ENCODE measurements at places on chromosomes 12 and 14. TPM values are rescaled to one million over a fixed set of nuclear protein-coding genes. Genes with fewer than 3 reads are reported as not detected.

DNA sequence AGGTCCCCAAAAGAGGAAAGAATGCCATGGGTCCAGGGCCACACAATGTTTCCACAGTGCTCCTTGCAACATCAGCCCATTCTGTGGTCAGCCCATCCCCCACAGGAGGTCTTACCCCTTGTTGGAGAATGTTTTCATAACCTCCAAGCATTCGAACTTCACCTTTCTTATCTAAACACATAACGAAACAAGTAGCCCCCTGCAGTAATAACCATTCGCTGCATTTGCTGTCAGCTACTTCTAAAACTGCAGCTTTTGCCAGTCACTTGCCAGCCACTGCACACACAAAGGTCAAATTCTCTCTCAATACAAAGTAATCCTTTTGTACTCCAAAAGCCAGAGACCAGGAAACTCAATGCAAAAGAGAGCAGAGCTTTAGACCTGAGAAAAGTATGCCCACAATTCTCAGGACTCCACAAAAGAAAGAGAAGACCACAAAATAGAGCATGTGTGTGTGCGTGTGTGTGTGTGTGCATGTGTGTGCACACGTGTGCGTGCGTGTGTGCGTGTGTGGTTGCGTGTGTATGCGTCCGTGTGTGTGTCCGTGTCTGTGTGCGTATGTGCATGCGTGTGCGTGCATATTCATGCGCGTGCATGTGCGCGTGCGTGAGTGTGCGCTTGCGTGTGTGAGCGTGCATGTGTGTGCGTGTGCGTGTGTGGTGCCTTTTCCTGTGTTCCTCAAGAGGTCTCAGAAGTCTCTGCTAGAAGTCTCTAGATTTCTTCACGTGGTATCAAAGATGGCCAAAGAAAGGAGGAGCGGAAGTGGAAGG lies 31.7 kb upstream of the NINJ2 start:
- peak; percentile 50 for DNase-seq

DNA sequence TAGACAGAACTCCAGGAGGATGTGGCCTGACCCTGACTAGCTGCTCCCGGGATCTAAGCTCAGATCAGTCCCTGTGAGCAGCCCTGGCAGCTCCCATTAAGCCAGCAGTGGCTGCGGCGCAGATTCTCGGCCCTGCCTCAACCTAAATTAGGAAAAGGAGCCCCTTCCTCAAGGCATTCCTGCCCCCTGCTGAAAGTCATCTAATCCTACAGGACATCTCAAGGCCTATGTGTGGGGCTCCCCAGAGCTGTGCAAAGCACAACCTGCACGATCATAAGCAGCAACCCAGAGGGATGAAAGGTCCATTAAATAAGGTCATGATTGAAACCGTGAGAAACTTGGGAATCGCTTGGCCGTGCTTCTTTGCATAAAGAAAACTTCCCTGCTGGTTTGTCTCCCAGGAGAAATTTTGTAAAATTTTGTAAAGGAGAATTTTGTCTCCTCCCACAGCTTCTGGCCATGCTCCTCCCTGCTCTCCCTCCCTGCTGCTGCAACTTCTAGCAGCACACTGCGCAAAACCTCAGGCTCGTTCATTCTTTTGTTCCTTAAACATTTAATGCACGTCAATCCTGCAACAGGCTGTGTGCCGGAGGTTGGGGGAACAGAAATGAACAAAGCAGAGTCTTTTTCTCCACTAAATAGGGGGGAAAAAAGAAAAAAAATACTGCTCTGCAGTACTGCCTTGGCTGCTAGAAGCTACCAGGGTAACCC lies 96.6 kb upstream of the SLC35F4 start:
- no peak for DNase-seq

DNA sequence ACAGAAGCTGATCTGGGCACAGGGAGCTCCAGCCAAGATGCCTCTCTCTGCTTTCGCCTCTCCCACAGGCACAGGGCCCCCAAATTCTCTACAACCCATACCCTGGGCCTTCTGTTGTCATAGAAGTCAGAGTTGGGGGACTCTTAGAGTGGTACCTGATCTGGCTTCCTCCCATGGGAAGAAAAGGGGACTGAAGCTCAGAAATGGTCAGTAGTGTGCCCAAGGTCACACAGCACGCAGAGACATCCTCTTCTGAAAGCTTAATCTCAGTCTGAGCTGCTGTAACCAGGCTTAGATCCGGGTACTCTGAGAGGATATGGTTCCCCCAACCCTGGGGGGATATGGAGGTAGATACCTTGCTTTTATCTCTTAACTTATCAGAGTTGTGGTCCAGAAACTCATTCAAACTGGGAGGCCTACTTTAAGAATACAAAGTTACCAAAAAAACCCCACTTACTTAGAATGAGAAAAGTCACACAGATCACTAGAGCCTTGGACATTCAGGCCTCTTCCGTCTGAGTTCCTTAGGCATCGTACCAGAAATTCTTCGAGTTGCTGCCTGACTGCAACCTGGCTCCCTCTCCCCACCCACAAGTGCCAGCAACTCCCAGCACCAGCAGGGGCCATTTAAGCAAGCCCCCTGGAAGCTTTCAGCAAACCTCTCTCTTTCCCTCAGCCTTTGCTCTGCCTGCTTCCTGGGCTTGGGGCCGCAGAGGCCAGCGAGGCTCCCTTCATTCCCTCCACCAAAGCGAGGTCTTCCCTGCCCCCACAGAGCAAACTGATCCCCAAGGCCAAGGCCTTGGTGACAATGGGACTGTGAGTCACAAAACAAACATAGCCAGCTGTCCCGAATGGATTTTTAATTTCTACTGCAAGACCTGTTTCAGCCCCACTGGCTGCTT lies 13.9 kb downstream of the KRT7 start:
- DNase-seq = no peak

Gene ADGRD1
- total RNA-seq = 238 TPM

DNA sequence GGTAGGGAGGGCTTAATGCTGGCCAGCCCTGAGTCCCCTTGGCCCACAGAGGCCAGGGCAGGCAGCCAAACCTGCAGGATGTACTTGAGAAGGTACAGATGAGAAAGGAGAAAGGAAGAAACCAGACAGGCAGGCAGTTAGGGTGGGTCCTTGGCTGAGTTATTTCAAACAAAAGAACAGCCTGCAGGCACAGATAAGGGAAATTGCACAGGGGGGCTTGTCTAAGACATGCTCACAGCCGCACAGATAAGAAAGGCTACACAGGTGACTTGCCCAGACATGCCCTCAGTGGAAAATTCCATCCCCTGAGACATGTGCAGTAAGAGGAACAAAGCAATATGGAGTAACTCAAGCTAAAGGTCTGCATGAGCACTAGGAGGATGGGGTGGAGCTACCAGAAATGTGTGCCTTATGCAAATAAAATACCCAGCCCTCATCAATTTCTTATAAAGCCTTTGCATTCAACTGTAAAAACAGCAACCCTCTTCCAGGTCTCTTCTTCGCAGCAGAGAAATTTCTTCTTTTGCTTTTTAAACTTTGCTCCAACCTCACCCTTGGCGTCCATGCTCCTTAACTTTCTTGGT lies 158.2 kb upstream of the RGS6 start:
- DNase-seq = peak; percentile 11

DNA sequence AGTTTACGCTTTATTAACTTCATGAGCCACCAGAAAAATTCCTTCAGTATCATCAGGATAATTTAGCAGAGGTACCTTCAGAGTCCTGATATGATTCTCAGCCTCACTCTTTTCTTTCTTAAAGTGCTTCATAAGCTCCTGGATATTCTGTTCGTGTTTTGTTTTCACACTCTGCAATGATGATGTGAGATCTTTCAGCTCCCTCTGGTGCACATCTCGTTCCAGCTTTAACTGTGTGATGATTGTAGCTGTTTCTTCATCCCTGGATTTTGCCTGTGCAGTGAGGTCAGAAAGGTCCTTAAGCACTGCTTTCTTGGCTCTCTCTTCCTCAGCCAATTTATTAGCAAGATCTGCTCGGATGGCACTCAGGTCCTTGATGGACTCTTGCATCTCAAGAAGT lies 156.7 kb downstream of the CEP128 start:
- no peak for DNase-seq

- DNase-seq = no peak
Observed at GRCh38 chr14:31414190-31414833, 6.0 kb downstream of the HEATR5A start.

Gene PLEKHD1
- total RNA-seq = 0.14 TPM

GRCh38 chr14:72701605-72702004 lies 192.3 kb downstream of the DPF3 start:
- no peak for DNase-seq

DNA sequence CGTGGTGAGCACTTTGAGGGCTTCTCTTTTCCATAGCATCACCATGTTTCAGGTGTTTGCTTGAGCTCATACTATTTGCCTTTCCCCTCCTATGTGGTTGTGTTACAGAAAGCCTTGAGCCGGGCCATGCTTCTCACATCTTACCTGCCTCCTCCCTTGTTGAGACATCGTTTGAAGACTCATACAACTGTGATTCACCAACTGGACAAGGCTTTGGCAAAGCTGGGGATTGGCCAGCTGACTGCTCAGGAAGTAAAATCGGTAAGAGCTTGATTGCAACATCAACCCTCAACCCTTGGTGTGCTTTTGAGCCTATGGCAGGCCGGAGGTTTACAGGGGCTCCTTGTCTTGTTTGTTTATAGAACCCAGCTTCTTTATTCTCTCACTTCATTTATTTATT lies 8.1 kb downstream of the LETMD1 start:
- DNase-seq = no peak

Gene JPH4
- total RNA-seq = 4.3 TPM

GRCh38 chr12:131119936-131120335 lies 166.2 kb downstream of the ADGRD1 start:
- DNase-seq = no peak

Gene AP4S1
- total RNA-seq = 11.2 TPM

DNA sequence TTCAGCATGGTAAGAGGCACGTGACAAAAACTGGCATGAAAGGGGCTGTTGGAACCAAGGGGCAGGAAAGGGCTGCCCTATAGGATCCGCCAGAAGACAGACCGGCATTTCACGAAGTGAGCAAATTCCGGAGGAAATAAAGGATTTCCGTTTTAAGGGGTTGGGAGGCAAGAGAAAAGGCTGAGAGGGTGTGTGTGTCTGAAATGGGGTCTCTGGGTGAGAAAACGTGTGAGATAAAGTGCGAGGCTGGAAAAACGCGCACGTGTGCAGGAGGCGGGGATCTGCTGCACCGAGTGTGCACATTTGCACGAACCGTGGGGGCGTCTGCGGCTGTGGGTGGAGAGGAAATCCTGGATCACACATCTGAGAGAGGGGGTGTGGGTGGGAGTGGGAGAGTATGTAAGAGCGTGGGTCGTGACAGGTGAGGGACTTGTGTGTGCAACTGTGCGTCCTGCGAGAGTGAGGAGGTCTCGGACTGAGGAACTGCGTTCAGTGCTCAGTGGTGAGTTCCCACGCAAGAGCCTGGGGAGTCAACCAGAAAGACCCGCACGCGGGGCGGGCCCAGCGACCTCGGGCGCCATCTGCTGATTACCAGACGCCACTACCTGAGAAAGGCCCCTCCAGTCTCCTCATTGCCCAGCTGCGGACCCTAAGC lies 37.0 kb upstream of the P2RX7 start:
- DNase-seq = peak; percentile 93

- DNase-seq = no peak
Observed at GRCh38 chr14:44609876-44610510, 102.9 kb upstream of the FSCB start.

GRCh38 chr14:65991104-65991503 lies 495.1 kb upstream of the CCDC196 start:
- no peak for DNase-seq

Gene RNFT2
- 1.2 TPM for total RNA-seq

GRCh38 chr14:34104489-34105397 lies 153.9 kb upstream of the EGLN3 start:
- no peak for DNase-seq

DNA sequence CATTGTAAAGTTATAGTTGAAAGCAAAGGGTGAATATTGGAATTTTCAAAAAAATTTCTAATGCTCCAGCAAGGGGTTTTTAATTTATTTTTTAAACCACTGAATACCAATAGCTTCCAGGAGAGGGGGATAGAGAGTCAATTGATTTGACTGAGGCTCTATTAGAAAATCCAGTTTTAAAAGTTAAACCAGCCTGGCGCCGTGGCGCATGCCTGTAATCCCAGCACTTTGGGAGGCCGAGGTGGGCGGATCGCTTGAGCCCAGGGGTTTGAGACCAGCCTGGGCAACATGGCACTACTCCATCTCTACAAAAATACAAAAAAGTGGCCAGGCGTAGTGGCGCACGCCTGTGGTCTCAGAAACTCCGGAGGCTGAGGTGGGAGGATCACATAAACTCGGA lies 150.1 kb downstream of the SLC38A4 start:
- DNase-seq = no peak

DNA sequence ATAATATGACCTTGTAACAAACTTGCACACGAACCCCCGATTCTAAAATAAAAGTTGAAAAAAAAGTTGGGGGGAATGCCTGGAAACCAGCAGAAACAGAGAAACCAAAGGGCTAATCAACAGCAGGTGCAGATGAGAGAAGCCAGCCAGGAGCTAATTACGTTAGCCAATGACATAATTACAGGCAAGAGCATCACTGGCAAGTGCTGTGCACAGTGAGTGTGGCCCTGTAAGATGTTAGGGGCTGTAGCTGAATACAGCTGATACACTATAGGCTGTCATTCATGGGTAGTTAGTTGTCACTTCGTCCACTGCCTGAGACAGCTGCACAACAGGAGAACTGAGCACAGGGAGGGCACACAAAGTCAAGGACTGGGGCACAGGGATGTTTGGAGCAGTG lies 7.3 kb upstream of the FGF23 start:
- no peak for DNase-seq

Gene CLEC4C
- not detected for total RNA-seq

Gene AMN
- total RNA-seq = not detected

- DNase-seq = no peak
Observed at GRCh38 chr12:116573776-116574175, 14.6 kb downstream of the MAP1LC3B2 start.

Gene LETMD1
- total RNA-seq = 32.1 TPM

Gene DACT1
- total RNA-seq = 13.7 TPM

- DNase-seq = no peak
Observed at GRCh38 chr14:50099335-50099734, 17.0 kb downstream of the VCPKMT start.

DNA sequence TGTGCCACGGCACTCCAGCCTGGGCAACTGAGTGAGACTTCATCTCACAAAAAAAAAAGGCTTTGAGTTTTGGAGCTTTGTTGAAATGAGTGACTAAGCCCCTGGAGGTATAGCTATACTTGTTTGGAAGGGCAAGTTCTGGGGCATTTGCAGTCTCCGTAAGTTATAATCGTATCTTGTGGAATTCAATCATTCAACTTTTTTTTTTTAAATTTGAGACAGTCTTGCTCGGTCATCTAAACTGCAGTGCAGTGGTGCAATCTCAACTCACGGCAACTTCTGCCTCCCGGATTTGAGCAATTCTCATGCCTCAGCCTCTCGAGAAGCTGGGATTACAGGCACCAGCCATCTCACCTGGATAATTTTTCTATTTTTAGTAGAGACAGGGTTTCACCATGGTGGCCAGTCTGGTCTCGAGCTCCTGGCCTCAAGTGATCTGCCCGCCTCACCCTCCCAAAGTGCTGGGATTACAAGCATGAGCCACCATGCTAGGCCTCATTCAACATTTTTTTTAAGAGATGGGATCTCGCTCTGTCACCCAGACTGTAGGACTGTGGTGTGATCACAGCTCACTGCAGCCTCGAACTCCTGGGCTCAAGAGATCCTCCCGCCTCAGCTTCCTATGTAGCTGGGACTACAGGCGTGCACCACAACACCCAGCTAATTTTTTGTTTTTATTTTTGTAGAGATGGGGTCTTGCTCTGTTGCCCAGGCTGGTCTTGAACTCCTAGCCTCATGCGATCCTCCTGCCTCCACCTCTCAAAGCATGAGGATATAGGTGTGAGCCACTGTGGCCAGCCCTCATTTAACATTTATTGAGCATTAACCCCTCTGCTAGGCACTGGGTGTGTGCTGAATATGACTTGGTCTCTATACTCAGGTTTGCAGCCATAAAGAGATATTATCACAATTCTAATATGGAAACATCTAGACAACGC lies 133.7 kb upstream of the MAP1LC3B2 start:
- no peak for DNase-seq
